Stimulated activated CD8-positive, alpha-beta memory T cell treated with anti-CD3 and anti-CD28 coated beads, Interleukin-15, amount 100 ng/mL, for 4 hours (primary cell): ENCODE measurements at places on chromosomes 3 and 15.

GRCh38 chr3:21526461-21526860, 224.5 kb downstream of the ZNF385D start:
- no peak for DNase-seq

DNA sequence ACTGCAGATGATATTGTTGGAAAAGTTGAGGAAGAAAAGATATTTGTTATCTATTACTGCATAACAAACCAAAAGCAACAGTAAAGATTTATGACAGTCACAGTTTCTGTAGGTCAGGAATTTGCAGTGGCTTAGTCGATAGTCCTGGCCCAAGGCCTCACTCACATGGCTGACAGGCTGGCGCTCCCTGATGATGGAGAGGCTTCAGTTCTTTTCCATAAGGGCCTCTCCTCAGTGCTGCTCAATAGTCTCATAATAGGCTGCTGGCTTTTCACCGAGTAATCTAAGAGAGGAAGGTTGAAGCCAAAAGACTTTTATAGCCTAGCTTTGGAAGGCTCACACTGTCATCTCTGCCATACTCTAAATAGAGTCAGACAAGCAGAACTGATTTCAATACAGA, 17.7 kb downstream of the IREB2 start:
- DNase-seq = no peak

DNA sequence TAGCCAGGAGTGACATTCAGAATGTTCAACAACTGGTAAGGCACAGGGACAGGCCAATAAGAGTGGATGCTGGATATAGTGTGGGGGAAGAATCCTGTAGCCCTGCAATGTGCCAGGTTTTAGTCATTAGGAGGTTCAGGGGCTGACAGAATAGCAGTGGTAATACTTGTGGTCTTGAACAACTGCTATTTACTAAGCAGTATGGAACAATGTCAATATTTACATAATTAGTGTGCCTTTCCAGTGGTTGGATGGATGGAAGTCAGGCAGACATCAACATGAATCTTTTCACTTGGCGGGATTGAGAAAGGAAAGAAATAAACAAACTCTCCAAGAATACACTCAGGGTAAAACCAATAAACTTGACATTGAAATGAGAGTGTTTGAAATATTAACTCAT, 55.1 kb downstream of the OTOL1 start:
- DNase-seq = no peak

- no peak for DNase-seq
These were observed 111.5 kb downstream of the CFAP44 start for GRCh38 chr3:113329757-113330156.

GRCh38 chr3:48273594-48274211, 32.8 kb downstream of the ZNF589 start:
- no peak for DNase-seq

DNA sequence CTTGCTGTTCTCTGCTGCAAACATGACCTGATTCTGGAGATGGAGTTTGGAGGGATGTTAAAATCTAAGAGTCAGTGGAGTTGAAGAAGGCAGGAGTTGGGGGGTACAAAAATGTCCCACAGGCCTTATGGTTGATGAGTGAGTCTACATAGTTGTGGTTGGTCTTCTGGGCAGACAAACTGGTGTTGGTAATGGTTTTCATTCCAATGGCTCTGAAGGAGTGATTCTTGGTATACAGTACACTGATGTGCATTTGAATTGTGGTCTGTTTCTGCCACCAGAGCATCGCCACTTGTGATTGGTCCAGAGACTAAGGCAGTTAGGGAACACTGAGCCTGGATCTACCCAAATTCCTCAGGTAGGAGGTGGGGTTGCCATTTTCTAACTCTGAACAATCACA, 514.1 kb upstream of the CFAP20DC start:
- no peak for DNase-seq

DNA sequence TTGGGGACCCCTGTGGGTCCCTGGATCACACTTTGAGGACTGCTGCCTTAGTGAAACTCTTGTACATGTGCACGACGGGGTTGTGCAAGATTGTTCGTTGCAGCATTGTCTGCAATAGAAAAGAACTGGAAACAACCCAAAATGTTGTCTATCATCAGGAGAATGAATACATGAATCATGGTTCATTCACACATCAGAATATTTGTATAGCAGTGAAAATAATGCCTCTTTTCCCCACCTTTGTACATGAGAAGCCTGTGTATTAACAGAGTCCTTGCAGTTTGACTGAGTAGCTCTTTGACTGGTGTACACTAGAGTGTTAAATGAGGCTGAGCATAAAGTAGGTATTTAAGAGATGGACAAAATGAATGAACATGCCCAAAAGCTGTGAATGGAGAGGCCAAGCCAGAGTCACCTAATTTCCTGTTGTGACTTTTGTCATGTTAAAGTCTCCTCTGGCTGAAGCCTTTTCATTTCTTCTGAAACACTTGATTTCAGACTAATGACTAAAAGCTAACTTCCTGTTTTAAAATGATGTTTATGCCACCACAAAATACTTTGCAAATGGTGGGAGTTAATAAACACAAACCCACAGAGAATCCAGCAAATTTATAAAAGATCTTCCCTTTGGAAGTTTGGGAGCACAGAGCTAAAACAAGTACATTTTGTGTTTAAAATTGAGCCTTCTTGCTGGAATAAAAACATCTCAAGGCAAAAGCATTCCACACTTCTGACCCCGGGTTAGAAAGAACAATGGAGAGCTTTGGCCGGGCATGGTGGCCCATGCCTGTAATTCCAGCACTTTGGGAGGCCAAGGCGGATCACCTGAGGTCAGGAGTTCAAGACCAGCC, 20.6 kb upstream of the USP3 start:
- DNase-seq = no peak

GRCh38 chr15:98596885-98597392, 51.4 kb upstream of the IGF1R start:
- no peak for DNase-seq

GRCh38 chr3:117045143-117045542, 335.6 kb downstream of the TUSC7 start:
- DNase-seq = no peak

- DNase-seq = no peak
These were observed 99.4 kb downstream of the IQSEC1 start for GRCh38 chr3:12973827-12974226.

- no peak for DNase-seq
These were observed 63.2 kb upstream of the ATP11B start for GRCh38 chr3:182729903-182730674.

GRCh38 chr15:37058316-37058985, 41.9 kb downstream of the MEIS2 start:
- no peak for DNase-seq

- no peak for DNase-seq
These were observed 93.2 kb upstream of the LRIG1 start for GRCh38 chr3:66593978-66594377.

DNA sequence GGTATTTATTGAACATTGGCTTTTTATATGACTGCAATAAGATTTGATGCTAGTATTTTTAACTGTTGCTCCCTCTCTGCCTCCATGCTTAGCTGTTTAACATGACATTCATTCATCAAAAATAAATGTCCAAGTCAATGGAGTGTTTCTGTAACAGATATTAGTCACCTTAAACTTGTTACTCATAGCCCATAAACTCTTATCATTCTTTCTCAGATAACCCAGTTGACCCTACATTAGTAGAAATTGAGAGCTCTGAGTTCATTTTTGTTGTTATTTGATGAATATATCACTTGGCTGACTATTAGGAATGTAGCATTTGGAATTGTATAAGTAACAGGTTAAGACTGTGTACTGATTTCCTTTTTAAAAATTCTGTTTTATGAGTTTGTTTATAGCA, 201.1 kb downstream of the UBE2E2 start:
- no peak for DNase-seq

DNA sequence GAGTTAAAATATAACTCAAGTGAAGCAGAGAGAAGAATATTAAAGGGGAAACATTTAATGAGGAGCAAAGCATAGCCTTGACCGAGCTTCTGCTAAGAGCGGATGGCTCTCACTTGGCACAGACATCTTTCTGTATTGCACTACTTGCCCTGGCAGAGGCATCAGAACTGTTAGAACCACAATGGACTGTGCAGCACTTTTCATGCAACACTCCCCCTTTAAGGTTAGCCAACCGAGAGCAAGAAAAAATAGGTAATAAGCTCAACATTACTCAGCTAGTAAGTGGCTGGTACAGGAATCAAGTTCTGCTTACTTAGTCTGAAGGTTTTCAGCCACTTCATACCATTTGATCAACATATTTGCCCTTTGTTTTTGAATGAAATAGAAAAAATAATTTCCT, 33.7 kb downstream of the CRTC3 start:
- no peak for DNase-seq

GRCh38 chr15:91956026-91956723, 102.7 kb downstream of the SLCO3A1 start:
- no peak for DNase-seq

GRCh38 chr3:11275926-11276325, 3.7 kb downstream of the ATG7 start:
- no peak for DNase-seq

DNA sequence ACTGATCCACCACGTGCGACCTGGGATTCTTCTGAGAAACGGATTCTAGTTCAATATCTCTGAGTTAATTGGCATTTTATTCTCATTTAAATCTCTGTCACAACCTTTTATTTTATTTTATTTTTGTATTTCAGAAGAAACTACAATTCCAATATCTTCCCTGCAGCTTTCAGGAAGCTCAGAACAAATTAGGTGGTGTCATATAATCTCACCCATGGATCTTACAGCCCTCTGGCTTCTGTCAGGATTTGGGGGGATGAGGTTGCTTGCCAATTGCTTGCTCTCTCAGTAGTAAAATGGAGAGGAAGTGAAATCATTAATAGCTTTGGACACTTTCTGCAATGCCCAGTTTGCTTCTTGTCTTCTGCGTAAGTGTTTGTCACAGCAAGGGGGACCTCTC, 205.4 kb downstream of the TLE3 start:
- DNase-seq = no peak

- peak; percentile 14 for DNase-seq
These were observed 642 bp downstream of the SCAP start for GRCh38 chr3:47475029-47475569.

DNA sequence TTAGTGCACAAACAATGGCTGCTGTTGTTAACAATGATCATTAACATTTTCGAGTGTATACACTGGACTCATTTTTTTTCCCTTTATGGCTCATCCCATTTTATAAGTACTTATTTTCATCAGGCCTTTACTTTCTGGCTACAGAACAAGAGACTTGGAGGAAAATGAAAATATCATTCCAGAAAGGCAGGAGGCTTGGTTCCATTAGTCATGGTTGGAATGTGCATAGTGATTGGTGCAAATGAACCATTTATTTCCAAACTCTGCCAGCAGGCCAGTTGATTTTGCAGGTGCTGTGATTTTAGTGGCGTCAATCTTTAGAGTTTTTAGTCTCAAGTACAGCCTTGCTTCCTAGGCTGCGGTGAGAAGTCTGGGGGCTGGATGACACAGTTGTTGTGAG, 151.8 kb downstream of the ITPR1 start:
- DNase-seq = no peak

DNA sequence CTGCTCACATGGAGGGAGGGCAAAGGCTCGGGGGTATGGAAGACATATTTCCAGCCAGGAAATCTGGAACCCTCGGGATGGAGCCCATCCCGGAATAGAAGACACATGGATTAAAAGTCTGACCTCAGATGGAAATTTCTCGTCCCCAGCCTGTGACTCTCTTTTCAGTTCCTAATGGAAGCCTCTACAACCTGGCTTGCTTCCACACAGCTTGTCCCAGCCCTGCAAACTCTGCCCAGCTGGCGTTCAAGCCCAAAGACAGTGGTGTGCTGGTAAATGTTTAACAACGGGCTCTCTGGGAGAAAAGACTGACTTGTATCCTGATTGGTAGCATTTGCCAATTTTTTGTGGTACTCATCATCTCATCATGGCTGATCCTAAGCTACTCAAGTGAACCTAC, 35.6 kb upstream of the TLE3 start:
- DNase-seq = no peak

GRCh38 chr3:64138046-64138445, 87.2 kb downstream of the PRICKLE2 start:
- DNase-seq = no peak

- DNase-seq = no peak
These were observed 171.5 kb downstream of the RPLP1 start for GRCh38 chr15:69624155-69624520.

DNA sequence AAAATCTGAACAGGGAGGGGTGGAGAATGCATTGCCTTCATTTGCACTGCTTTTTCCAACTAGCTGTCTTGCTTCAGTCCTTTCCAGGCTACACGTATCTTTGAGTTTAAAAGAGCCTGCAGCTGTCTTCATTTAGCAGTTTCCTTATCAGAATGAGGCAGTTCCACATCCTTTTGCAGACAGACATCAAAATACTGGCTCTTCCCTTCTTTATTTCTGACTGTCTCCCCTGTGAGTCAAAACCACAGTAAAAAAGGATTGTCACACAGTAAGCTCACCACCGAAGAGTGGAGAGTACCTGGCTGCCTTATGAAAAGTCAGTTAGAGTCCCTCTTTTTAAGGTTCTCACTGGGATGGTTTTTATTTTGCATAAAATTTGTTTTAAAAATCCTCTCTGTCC, 205.5 kb upstream of the CD96 start:
- DNase-seq = no peak

GRCh38 chr3:194930377-194931204, 244.9 kb downstream of the FAM43A start:
- DNase-seq = no peak

GRCh38 chr3:171731691-171732090, 78.6 kb downstream of the PLD1 start:
- no peak for DNase-seq

GRCh38 chr15:39204031-39204430, 376.8 kb upstream of the THBS1 start:
- DNase-seq = no peak

DNA sequence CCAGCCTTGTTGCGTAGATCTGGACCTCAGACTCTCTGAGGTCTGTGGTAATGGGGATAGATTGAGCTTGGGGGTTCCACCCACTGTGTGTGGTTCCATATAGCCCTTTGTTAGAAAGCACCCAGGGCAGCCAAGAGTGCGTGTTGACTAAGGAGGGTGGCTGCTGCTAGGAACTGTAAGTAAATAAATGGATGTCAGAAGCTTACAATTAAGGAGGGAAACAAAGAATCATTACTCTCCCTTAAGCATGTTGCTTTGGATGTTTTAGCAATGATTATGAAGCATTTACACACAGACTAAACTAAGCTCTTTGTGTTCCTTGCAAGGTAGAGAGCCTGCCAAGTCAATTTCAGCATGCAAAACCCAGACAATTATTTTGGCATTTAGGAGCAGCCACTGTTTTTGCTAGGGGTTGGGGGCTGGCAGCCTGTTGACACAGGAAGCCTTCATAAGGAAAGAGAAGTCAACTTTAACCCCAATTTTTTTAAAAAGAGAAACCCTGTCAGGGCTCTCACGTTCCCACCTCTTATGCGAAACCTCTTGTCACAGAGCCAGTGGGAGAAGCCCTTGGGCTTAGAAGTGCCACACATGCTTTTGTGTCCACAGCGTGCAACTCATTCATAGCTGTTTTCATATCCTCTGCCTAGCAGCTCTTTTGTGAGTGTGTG, 127.8 kb downstream of the CMSS1 start:
- no peak for DNase-seq

- no peak for DNase-seq
These were observed 120.7 kb downstream of the VGLL4 start for GRCh38 chr3:11522953-11523571.
